ENCODE measurements at places on chromosomes 13 and 19. TPM values are rescaled to one million over a fixed set of nuclear protein-coding genes. Genes with fewer than 3 reads are reported as not detected.

The ACP7 gene
- total RNA-seq: not detected

The PNMA8C gene
- not detected for total RNA-seq

The ZNF540 gene
- 2.3 TPM for total RNA-seq

The SPACA6 gene
- 2.7 TPM for total RNA-seq

The ZNF492 gene
- 0.55 TPM for total RNA-seq

The CYP2A6 gene
- total RNA-seq: not detected

The HTR2A gene
- not detected for total RNA-seq

The THAP8 gene
- 1.7 TPM for total RNA-seq

The CERS1 gene
- not detected for total RNA-seq

The KIR3DL1 gene
- total RNA-seq: 27.4 TPM

The TYROBP gene
- 65.3 TPM for total RNA-seq
